NCI-H526 (cell line): ENCODE measurements at places on chromosomes 11 and 22.
A peak's percentile ranks its signal among the peaks of the same experiment; 100 is the strongest.

DNA sequence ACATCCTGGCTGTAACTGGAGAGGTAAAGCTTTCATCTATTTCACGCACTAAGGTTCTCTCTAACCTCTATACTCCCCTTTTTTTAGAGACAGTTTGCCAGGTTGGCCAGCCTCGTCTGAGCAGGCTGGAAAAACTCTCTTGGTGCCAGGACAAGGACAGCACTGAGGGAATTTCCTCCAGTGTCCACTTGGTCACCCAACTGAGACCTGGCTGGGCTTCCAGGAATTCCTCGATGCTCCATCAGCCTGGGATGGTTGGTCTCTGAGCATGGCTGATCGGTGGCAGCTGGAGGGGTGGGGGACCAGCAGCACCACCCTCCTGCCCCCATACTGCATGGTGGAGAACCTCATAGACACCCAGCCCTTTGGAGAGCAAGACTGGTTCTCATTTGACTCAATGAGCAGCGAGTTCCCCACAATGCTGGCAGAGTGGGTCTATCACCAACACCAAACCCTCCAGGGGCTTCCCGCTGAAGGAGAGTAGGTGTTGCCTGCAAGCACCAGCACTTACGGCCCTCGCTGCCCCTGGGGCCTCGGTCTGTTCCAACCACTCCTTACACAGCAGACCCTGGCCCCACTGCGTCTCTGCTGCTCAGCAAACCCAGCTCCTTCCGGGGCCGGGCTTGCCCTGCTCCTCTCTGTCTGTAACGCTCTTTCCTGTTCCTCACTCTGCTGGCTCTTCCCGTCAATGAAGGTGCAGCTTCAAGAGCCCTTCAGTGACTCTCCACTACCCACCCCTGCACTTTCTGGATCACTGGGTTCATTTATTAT lies 122.2 kb downstream of the ST3GAL4 start:
- no peak for DNase-seq

DNA sequence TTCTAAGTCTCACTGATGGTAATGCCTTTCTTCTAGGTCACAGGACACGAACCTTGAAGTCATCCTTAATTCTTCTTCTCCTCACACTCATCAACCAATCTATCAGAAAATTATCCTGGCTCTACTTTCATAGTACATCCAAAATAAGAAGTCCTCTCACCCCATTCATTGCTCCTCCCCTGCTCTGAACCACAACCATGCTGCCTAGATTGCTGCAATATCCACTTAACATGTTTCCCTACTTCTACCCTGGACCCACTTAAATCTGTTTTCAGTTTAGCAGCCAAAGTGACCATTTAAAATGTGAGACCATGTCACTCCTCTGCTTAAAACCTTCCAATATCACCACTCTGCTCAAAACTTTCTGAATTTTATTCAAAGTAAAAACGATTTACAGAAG lies 445.9 kb upstream of the FAT3 start:
- no peak for DNase-seq

DNA sequence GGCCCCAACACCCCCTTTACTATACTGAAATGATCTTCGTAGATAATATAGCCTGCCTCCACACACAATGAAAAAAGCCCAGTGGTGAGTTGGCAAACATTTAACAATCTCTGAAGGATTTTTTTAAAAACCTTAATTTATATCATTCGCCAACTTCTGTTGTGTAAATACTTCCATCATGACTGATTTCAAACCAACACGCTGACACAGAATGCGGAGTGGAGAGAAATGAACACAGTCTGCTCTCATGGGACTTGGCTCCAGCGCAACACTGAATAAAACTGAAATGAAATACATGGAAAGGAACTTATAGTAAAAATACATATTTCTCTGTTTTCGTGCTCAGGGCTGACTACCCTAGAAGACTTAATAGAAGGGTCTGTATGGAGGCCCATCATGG lies 61.3 kb upstream of the WNT11 start:
- no peak for DNase-seq

GRCh38 chr11:30585892-30586250 lies 282 bp downstream of the MPPED2 start:
- peak; percentile 87 for DNase-seq

GRCh38 chr11:20022363-20023081 lies 137.8 kb downstream of the DBX1 start:
- DNase-seq: peak; percentile 62

DNA sequence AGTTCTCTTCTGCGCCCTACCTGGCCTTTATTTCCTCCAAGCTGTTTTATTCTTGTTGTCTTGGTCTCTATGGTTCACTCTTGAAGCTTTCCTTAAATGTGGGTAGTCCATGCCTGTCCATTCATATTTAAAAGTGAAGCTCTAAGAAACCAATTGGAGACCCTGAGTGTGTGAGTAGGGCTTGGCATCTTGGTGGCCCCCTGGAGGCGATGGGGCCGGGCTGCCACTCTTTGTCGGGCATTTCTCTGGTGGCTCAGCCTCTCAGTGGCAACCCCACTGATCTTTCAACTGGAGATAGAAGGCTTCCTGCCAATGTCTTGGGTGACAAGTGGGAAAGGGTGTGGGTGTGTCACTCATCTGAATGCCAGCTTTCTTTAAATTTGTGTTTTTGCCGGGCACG lies 9.1 kb downstream of the TRPT1 start:
- DNase-seq: no peak

DNA sequence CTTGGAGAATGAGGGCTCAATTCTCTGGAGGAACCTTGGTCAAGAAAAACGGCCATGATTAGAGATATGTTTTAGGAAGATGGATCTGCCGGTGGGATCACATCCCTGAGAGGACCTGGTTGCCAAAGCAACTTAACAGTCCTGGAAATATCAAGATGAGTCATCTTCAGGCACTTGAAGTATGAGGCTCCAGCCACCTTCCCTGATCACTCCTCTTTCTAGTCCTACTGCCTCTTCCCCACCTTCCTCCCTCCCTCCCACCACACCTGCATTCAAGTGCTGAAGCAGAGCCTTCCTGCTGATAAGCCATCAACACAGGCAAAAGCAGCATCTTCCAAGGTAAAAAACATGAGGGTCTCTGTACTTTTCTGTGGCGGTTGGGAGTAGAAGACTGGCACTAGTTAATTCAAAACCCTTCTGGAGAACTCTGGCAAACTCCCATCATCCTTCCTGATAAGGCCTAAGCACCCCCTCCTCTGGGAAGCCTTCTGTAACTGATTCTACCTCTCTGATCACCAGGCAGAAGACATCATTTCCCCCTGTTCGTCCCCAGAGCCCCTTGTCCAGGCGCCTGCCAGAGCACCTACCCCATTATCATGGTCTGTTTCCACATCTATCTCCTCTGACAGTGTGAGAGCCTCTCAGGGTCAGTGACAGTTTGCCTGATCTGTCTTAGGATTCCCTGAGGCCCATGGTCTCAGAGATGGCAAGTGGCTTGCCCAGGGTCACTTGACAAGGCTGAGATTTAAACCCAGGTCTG lies 79.8 kb downstream of the CLPB start:
- DNase-seq: no peak

GRCh38 chr11:115164774-115165173 lies 339.4 kb downstream of the CADM1 start:
- DNase-seq: no peak

DNA sequence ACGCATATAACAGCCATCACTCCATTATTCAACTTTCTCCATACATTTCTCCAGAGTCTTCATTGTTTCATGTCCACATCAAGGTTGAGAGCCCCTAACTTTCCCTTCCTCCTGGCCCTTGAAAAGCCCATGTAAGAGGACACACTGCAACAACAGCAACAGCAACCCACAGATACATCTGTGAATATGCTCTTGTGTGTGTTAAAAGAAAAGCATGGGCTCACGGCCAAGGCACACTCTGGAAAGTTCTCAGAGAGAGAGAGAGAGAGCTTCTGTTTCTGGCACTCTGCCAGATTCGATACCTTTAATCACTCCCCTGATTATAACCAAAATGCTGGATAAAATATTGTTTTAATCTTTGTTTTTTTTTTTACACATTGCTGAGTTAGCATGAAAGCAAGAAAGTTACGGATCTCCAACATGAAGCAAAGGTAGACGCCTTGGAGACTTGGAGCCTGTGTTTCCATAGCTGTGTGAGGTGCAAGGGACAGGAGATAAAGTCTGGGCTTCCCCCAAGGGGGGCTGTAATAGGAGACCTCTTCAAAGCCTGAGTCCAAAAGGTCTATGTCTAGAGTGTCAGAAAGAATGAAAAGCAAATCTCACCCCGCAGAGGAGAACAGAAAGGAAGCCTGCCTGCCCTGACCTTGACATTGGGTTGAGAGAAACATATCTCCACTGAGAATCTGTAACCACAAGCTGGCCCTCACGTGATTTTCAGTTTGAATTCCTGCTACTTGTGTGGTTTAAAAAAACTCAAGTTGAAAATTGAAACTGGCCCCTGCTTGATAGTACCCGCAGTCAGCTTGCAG lies 33.7 kb upstream of the MPPED1 start:
- no peak for DNase-seq

DNA sequence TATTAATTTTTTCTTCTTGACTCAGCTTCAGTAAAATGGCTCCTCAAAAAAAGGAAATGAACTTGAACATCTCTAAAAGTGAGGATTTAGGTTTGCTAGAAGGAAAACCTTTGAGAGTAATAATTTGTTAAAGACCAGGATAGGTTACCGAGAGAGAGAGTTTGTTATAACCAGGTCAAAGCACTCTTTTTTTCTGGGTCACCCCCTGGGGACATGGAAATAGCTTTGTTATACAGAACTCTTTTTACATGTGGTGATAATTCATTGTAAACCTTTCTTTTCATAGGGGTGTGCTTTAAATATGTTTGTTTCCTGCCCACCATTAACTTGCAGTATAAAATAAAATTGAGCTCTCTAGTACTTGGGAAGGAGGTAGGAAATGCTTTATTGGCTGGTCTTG lies 47.7 kb downstream of the DNAJC24 start:
- no peak for DNase-seq

GRCh38 chr22:19519041-19519926 lies 4.9 kb downstream of the CLDN5 start:
- DNase-seq: no peak

GRCh38 chr11:123073343-123074057 lies 11.6 kb upstream of the HSPA8 start:
- no peak for DNase-seq

GRCh38 chr11:95283650-95284049 lies 52.6 kb upstream of the SESN3 start:
- DNase-seq: no peak

DNA sequence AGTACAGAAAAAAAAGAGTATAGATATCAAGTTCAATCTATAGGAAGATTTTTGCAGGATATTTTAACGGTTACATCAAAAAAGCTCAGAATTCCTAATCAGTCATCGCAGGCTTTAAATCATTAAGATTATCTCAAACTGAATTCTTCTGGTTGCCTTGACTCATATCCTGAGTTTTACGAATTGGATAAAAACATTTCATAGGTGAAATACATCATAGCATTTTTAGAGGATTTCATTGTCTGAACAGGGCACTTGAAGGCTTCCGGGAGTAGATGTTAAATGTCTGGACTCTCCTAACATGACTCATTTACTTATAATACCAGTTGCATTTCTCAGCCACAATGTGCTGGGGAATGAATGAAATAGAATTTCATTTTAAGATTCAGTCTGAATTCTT lies 2216.6 kb upstream of the RAG2 start:
- DNase-seq: no peak

GRCh38 chr22:21759093-21759492 lies 23.5 kb upstream of the YPEL1 start:
- DNase-seq: no peak

GRCh38 chr11:22407921-22408320 lies 69.7 kb downstream of the SLC17A6 start:
- no peak for DNase-seq

DNA sequence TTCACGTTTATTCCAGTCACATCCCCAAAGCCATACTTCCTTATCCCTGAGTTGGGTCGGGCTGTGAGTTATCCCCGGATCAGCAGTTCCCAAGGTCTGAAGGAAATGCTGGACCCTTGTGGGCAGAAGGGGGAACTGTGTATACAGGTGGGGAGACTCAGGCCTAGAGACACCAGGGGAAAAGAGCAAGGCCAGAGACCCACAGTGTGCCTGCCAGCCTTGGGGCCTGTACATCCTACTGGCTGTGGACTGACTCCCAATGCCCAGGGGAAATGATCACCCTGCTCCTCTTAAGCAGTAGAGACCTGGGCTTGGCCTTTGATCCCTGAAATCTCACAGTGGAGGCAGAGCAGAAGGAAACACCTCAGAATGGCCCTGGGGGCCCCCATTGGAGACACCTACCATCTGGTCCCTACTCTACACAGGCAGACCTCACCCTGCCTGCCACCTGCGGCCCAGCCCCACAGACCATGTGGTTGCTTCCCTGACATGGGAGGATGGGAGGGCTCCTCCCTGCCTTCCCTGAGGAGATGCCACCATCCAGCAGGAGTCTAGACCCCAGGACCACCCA lies 1.3 kb downstream of the SELENOM start:
- DNase-seq: no peak

GRCh38 chr11:56543739-56544138 lies 682 bp upstream of the OR5M11 start:
- DNase-seq: no peak

DNA sequence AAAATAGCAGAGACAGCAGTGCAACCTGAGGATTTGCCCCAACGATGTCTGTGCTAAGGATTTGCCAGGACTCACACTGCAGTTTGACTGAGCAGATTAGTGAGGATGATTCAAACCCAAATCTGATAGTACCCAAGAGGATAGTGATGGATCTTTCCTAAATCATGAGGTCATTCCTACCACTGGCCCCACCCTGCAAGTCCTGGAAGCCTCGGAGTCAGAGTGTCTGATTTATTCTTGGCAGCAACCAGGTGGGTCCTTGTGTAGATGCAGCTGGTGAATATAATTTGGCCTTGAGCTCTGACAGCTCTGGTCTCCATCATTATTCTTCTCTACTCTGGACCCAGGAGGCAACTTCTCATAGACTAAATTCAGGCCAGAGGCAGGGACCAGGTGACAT lies 179.3 kb upstream of the RAG2 start:
- DNase-seq: no peak

DNA sequence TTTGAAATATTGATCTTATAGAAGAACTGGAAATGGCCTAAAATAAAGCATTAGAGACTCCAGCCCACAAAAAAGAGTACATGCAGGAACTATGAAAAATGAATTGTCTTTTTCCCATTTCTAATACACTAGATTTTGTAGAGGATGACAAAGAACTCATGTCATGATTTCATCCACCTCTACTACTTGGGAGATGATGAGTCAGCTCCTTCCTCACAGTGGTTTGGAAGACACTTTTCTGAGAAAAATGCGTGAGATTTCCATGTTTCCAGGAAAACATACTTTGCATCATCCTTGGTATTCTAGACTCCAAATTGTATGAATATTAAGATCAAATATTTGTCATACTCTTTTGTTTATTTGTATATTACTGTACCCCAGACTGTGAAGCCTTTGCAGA lies 500.5 kb downstream of the FAM181B start:
- DNase-seq: no peak

- DNase-seq: no peak
Measured at GRCh38 chr11:78815831-78816230, 241.2 kb upstream of the NARS2 start.
